ENCODE measurements at places on chromosomes 1 and 21.

- DNase-seq: no peak
Observed at GRCh38 chr1:109705411-109705810, 6.6 kb upstream of the GSTM5 start.

GRCh38 chr1:93692026-93692425, 10.4 kb upstream of the BCAR3 start:
- no peak for DNase-seq

- DNase-seq: no peak
Observed at GRCh38 chr1:114368560-114369255, 142.3 kb downstream of the TRIM33 start.

GRCh38 chr1:161071886-161072371, 2.2 kb upstream of the ARHGAP30 start:
- peak; percentile 36 for DNase-seq

GRCh38 chr1:22131875-22132486, 10.9 kb downstream of the WNT4 start:
- DNase-seq: peak; percentile 30

GRCh38 chr1:90850898-90851710, 134.0 kb upstream of the BARHL2 start:
- peak; percentile 77 for DNase-seq

- DNase-seq: no peak
Observed at GRCh38 chr1:201928266-201928665, 18.1 kb downstream of the LMOD1 start.

- peak; percentile 76 for DNase-seq
Observed at GRCh38 chr21:46188226-46189212, 4.3 kb upstream of the SPATC1L start.

GRCh38 chr1:31509124-31510072, 66.9 kb upstream of the TINAGL1 start:
- peak; percentile 18 for DNase-seq

- DNase-seq: no peak
Observed at GRCh38 chr1:51726051-51726450, 109.2 kb downstream of the OSBPL9 start.

DNA sequence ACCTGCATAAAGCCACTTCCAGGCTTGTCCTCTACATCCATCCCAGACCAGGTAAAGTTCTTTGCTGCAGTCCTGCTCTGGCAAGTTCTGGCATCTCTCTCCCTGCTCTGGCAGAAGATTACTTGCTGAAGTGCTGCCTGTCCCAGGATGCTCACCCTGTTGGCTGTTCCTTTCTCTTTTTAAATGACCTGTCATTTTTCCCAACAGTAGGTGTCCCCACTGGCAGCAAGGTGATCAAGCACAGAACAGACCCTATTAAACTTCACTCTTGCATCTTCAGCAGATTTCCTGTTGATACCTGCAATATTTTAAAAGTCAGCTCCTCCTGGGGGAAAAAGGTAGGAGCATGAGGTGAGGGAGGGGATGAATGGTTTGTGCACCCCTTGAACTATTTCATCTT, 332.6 kb downstream of the PBX1 start:
- no peak for DNase-seq

GRCh38 chr21:44347911-44348451, 5.4 kb upstream of the TRPM2 start:
- DNase-seq: no peak

- DNase-seq: peak; percentile 82
Observed at GRCh38 chr1:15417059-15417934, 7.6 kb downstream of the EFHD2 start.

DNA sequence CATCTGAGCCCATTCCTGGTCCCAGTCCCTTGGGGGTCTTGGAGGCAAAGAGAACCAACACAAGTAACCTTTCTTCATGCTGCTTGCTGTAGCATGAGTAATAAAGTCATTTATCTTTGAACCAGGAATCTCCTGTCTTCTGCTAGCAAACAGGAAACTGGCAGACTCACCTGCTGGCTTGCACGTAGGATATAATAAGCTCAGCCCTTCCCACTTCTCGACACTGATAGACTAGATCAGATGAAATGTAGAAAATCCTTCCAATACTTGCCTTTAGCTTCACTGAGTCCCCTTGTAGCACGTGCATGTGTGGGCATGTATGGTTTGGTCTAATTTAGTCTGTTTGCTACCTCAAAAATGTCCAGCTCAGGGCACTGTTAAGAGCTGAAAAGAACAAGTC, 6.5 kb upstream of the TFF2 start:
- DNase-seq: no peak

- no peak for DNase-seq
Observed at GRCh38 chr1:17953921-17954320, 153.7 kb upstream of the IGSF21 start.

- DNase-seq: peak; percentile 29
Observed at GRCh38 chr1:231059566-231060193, 19.6 kb upstream of the FAM89A start.

DNA sequence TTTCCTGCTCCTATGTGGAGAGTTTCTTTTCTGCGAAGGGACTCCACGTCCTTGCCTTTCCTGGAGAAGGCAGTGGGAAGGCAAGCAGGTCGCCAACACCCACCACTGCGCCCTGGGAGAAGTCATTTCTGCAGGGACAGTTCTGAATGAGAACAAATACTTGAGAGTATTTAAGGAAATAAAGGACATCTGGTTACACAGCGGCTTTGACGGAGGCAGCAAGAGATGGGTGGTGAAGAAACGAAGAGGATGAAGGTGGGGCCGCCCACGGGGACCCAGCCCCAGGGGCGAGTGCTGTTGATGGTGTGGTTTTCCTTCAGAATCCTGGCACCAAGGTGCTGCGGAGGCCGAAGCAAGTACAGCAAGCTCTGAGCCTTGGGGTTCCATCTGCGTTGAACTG, 75.5 kb downstream of the PSMG1 start:
- no peak for DNase-seq

DNA sequence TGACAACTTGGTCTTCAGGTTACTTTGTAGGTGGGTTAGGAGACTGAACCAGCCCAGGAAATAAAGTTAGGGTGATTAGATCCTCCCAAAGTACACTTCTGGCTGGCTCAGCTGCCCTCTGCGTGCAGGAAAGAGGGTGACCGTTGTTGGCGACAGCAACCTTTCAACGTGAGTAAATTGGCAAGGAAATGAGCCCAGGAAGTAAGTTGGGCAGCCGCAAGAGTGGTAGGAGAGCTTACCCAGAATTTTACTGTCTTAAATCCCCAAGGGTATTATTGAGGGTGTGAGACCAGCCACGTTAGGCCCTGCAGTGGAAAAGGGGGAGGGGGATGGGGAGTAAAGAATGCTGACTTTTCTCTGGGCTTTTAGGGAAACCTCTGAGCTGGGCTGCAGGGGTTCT, 1.6 kb downstream of the TENT5C start:
- no peak for DNase-seq

DNA sequence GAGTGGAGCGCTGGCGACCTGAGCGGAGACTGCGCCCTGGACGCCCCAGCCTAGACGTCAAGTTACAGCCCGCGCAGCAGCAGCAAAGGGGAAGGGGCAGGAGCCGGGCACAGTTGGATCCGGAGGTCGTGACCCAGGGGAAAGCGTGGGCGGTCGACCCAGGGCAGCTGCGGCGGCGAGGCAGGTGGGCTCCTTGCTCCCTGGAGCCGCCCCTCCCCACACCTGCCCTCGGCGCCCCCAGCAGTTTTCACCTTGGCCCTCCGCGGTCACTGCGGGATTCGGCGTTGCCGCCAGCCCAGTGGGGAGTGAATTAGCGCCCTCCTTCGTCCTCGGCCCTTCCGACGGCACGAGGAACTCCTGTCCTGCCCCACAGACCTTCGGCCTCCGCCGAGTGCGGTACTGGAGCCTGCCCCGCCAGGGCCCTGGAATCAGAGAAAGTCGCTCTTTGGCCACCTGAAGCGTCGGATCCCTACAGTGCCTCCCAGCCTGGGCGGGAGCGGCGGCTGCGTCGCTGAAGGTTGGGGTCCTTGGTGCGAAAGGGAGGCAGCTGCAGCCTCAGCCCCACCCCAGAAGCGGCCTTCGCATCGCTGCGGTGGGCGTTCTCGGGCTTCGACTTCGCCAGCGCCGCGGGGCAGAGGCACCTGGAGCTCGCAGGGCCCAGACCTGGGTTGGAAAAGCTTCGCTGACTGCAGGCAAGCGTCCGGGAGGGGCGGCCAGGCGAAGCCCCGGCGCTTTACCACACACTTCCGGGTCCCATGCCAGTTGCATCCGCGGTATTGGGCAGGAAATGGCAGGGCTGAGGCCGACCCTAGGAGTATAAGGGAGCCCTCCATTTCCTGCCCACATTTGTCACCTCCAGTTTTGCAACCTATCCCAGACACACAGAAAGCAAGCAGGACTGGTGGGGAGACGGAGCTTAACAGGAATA, 4.2 kb downstream of the TFAP2E start:
- no peak for DNase-seq

GRCh38 chr21:38869946-38870345, 64.2 kb downstream of the ETS2 start:
- no peak for DNase-seq

GRCh38 chr21:15001857-15002606, 62.8 kb downstream of the NRIP1 start:
- no peak for DNase-seq

DNA sequence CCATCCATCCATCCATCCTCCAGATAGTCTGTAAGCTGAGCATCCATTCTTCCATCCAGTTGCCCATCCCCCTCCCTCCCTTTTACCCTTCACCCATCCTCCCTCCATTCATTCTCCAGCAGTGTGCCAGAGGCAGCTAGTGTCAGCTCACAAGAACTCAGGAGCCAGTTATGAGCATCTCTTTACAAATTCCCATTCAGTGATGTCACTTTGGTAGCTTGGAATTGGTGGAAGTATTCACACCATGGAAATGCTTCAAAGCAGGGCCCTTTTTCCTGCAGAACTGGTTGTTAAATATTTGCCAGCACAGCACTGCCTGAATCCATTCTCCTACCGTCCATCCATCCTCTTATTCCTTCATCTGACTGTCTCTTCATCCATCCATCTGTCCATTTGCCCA, 72.5 kb downstream of the ARHGEF10L start:
- DNase-seq: peak; percentile 86

- DNase-seq: peak; percentile 70
Observed at GRCh38 chr1:16888860-16889816, 6.6 kb upstream of the RNU1-2 start.

DNA sequence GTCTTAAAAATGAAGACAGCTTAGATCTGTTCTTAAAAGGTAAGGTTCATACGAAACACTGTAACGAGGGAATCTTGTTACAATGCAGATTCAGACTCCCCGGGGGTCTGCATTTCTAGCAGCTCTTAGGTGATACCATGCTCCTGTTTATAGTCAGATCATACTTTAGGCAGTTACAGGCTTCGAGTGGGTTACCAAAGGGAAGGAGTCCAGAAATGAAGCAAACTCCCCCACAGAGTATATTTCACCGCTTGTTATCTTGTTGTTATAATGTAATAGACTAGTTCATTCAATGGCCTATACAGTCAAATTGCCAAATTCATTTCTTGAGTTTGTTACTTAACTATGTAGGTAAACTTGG, 601.1 kb downstream of the USP25 start:
- DNase-seq: no peak

DNA sequence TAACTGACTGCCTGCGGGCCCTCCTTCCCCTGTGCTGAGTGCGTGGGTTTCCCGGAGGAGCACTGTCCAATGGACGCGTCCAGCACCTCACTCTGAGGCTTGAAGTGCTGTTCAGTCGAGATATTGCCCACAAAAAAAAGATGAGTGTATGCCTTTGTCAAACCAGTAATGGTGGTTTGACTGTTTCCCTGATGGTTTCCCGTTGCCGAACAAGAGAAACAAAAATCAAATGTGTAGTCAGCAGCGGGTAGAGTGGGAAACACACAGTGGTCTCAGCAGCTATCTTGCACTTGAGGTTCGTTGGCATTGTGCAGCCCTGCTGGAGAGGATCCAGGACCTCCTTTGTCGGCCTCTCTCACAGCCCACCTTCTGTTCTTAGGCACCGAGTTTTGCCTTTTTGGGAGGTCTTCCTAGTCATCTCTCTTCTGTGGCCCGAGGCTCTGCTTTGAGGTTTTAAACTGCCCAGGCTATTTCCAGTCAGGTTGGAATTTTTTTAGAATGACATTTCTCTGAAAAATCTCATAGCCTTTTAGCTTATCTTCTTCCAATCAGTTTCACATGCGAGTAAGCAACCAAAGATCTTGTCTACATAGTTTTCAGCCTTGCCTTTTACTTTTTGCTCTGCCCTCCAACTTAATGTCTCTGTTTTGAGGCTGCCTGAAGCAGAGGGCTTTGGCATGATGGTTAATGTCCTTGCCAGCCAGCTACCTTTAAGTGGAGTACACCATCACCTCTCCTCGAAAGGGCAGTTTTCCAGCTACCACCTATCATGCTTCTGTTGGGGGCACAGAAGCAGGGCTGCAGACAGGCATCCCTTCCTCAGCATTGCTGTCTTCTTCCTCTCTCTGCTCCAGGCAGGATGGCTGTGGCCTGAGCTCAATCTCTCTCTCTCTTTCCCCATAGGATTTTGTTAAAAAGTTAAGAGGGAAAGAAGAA, 132.3 kb downstream of the URB2 start:
- DNase-seq: peak; percentile 85

GRCh38 chr1:154304664-154305337, 16.1 kb upstream of the AQP10 start:
- no peak for DNase-seq

DNA sequence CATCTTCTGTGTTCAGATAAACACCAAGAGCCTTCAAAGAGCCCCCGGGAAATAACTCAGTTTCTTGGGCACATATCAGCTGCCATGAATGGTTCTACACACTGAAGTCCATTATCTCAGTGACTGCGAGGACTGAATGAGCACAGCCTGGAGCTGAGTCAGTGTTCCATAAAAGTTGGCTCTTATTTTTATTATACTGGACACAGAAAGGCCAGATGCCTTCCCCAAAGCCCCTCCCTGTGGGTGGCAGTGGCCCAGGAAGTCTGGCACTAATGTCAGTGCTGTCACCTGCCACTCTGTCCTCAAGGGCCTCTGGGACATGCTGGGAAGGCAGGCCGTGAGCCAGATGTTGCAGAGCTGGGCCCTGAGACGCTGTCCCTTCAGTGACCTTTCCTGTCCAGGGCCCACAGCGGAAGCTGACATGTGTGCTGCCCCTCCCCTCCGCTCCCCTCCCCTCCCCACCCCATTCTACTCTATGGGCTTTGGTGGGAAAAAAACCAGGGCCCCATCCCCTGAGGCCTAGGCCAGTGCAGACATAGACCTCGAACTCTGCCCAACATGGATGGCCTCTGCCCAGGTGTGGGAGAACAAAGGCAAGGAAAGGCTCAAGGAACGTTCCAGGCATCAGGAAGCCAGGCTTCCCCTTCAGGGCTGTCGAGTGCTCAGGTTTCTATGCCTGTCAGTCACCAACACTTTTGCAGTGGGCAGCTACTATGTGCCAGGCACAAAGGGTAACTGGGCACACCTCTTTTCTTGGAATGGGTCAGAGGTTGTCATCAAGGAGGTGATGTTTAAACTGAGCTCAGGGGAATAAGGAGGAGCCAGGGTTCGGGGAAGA, 22.4 kb upstream of the NPPB start:
- no peak for DNase-seq

GRCh38 chr1:212738330-212738729, 38.7 kb upstream of the BATF3 start:
- no peak for DNase-seq

GRCh38 chr1:8965121-8965820, 19.6 kb downstream of the CA6 start:
- DNase-seq: peak; percentile 14

- DNase-seq: no peak
Observed at GRCh38 chr1:236163463-236164153, 21.3 kb downstream of the GPR137B start.

- DNase-seq: no peak
Observed at GRCh38 chr1:78177708-78178270, 132.0 kb downstream of the GIPC2 start.

GRCh38 chr1:99115231-99115630, 110.6 kb upstream of the PLPPR5 start:
- DNase-seq: peak; percentile 52
